ENCODE measurements at places on chromosomes 2 and 18.

DNA sequence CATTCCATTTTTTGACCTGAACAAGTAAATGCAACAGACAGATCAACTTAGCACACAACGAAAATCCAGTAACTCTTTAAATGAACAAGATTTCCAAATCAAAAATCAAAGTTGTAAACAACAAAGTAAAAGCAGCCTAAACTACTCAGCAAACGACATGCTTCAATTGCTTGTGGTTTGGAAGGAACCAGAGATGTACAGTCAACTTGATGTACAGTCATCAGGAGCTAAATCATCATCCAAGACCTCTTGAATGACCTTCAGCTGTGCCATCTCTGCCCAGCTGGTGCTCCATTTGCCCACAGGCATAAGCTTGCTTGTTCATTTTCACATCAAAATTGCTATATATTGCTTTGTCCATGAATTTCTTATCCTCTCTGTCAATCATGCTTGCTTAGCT is 109.8 kb downstream of the UPP2 start:
- DNase-seq: no peak

DNA sequence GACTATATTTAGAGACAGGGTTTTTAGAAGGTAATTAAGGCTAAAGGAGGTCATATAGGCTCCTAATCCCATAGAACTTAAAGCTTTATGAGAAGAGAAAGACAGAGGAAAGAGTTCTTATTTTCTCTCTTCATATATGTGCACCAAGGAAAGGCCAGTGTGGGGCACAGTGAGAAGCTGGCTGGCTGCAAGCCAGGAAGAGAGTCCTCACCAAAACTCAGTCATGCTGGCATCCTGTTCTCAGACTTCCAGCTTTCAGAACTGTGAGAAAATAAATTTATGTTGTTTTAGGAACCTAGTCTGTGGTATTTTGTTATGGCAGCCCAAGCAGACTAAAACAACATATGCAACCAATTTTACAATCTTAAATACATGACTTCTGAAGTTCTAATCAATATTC is 31.5 kb upstream of the ATIC start:
- no peak for DNase-seq

DNA sequence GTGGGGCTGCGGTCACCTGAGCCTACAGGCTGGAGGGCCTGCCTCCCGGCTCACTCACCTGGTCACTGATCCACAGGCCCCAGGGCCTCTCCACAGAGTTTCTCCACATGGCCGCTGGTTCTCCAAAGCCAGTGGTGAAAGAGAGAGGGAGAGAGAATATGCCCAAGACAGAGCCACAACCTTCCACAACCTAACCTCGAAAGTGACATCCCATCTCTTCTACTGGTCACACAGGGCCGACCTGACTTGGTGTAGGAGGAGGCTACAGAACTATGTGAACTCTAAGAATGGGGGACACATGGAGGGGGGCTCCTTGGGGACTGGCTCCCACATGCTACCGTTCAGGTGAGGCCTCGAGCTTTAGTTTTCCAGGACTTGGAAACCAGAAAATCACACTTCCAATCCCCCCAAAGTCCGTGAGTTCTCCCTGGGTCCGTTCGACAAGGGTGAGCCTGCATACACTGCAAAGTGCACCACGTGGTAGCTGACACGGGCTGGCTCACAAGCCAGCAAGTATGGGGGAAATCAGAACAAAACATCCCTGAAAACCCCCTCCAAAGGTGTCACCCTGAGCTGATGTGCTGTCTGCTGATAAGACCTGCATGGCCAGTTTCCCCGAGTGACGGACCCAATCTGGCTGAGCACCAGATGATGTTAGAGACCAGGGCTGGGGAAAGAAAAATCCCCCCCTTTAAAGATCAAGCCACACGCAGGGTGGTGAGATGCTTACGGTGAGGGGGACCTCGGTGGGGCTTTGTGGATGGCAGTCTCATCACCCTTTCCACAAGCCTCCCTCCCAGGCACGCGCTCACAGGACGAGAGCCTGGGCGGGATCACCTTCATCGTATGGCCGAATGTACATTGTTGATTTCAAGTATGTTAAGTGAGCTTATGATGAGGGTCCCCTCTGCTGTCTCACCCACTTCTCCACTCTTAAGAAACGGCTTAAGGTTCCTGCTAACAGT is 54.2 kb upstream of the SEMA4C start:
- DNase-seq: no peak

DNA sequence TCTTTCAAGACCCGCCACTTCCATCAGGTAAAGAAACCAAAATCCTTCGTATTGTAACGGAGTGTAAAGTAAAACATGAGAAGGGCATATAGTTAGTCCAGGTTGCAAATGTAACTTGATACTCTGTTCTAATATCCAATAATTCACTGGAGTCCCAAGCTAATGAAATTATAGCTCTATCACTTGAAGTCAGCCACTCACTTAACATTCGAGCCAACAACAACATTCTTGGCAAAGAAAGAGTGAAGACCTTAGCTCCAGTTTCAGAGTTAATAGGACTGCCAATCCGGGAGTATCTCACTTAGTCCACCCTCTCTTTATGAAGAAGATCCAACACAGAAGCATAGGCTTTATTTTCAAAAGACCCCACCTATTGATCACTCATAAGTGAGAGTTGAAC is 298.0 kb upstream of the SOX11 start:
- DNase-seq: no peak

- no peak for DNase-seq
Observed at GRCh38 chr2:168649105-168649504, 153.3 kb upstream of the NOSTRIN start.

- DNase-seq: no peak
Observed at GRCh38 chr2:234966340-234966739, 14.5 kb downstream of the SH3BP4 start.
